Smooth muscle cell of the brain vasculature (primary cell): ENCODE measurements at places on chromosomes 11 and 22.
A peak's percentile ranks its signal among the peaks of the same experiment; 100 is the strongest.

DNA sequence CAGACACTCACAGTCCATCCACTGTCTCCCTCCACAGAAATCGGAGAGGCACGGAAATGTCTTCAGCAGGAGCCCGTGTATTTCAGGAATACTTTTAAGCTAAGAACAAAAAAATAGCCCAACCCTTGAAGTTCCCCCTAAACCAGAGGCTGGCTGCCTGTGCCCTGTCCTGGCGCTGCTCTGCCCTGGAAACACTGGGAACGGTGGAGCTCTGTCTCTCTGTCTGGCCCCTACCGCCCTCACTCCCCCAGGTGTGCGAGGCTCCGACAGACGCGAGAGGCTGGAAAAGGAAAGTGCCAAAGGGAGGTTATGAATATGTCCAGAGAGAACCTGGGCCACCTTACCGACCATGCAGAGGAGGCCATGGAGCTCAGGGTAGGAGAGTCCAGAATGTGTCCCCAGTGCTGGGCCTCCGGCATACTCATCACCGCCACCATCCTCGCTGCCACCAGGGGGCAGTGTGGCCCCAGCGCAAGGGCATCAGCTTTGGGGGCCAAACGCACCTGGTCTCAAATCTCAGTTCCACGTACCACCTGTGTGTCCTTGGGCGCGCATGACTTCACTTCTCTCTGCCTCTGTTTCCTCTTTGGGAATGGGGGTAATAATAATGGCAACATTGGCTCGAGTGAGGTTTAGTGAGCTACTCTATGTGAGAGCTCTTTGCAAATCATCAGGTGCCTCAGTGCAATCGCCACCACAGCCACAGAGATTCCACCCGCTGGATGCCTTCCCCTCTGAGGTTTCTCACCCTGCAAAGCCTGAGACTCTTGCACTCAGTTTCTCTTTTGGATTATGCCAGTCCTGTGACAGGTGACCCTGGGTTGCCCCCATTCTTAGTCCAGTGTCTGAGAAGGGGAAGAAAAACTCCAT lies 10.4 kb upstream of the SLCO2B1 start:
- peak; percentile 13 for DNase-seq

- DNase-seq: no peak
These were observed 197.8 kb downstream of the CWF19L2 start for GRCh38 chr11:107259811-107260221.

DNA sequence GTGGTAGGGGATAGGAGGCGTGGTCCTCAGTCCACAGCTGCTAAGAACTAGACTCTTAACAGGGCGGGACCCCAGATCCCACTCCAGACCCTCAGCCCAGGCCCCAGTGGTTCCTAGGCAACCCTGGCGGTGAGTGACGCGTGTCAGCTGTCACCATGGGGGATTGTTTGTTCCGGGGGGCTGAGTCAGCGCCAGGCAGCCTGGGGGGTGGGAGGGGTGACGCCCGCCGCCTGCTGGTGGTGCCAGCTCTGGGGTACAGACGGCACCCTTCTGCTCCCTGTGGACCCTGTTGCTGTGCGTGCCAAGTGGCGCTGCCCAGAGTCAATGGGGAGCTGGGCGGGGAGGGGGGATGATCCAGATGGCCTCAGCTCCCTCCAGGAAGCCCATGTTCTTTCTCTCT lies 2.5 kb downstream of the CNIH2 start:
- no peak for DNase-seq

GRCh38 chr22:19291218-19291579 lies 320 bp downstream of the CLTCL1 start:
- no peak for DNase-seq

DNA sequence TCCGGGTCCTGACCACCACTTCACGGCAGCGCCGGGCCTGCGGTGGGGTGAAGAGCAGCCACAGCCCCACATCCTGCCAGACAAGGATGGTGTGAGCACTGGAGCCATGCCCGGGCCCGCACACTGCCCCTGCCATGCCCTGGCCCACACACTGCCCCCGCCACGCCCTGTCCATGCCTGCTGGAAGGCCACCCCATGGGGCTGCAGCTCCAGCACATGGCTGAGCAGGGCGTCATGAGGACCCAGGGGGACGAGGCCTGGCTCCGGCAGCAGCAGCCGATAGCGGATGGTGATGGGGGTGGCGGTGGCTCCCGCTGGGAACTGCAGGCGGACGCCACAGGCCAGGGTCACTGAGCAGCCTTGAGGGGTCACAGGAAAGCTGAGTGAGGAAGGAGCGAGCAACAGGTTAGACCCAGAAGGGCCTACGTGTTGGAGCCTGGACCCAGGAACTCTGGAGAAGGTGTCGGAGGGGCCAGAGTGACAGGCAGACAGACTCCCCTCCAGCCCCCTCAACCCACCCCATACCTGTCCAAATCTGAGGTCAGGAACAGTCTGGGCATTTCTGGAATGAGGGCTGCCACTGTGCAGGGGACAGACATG lies 2.9 kb downstream of the PIDD1 start:
- DNase-seq: no peak

- no peak for DNase-seq
These were observed 10.1 kb upstream of the NAALAD2 start for GRCh38 chr11:90124371-90124770.

DNA sequence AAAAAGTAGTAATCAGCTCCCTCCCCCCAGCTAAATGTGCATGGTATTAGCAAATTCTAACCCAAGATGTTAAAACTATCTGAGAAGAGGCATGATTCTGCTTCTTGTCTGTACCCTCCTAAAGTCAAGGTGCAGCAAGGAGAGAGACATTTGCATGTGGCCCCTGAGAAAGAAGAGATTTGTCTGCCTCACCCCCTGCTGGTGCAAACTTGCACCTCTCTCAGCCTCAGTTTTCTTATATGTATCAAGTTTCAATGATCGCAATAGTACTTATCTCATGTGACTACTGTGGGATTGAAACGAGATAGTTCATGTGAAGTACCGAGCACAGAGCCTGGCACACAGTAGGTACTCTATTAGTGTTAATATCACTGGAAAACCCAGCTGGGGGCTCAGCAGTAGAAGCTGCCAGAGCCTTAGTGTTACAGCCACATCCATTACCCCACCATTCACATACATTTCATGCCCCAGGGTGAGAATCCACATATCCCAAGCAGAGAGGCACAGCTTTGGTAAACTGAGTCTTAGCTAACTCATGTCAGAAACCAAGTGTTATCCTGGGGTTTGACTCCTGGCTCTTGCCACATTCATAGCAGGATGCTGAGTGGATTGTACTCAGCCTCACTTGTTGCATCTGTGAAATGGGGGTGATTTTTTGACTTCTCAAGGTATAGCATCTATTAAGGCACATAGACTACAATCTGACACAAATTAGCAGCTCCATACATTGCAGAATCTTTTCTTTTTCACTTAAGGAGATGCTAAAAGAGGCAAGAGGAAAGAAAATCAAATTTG lies 24.9 kb downstream of the CD44 start:
- DNase-seq: no peak

DNA sequence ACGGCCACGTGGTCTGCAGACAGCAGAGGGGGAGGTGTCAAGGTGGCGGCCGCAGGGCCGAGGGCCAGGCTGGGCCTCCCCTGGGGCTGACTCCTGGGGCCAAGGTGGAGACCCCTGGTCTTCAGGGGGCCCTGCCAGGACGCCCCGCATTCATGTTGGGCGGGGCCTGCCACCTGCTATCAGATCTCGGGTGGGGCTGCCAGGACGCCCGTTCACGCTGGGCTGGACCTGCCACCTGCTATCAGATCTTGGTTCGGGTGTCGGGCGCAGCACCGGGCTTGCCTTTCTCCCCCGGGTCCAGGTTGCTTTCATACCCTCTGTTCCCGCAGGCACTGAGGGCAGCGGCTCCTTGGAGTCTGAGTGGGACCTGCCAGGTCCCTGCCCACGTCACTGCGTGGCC lies 16.1 kb upstream of the MAPK11 start:
- DNase-seq: no peak
